ENCODE measurements at places on chromosomes 11 and 22. TPM values are rescaled to one million over a fixed set of nuclear protein-coding genes. Genes with fewer than 3 reads are reported as not detected.

The TMEM138 gene
- 48.6 TPM for total RNA-seq

The APOA5 gene
- total RNA-seq, result not detected

The TBX10 gene
- total RNA-seq, result not detected

The MRGPRE gene
- total RNA-seq, result not detected

The BMAL1 gene
- 104 TPM for total RNA-seq

The CAVIN3 gene
- total RNA-seq, result 0.79 TPM

The NLRP14 gene
- not detected for total RNA-seq

The OR51E1 gene
- total RNA-seq, result not detected

The KRTAP5-4 gene
- total RNA-seq, result not detected

The OR5B21 gene
- not detected for total RNA-seq

The APOL5 gene
- total RNA-seq, result not detected

The FGF3 gene
- total RNA-seq, result not detected

The OR52N4 gene
- total RNA-seq, result 1.6 TPM

DNA sequence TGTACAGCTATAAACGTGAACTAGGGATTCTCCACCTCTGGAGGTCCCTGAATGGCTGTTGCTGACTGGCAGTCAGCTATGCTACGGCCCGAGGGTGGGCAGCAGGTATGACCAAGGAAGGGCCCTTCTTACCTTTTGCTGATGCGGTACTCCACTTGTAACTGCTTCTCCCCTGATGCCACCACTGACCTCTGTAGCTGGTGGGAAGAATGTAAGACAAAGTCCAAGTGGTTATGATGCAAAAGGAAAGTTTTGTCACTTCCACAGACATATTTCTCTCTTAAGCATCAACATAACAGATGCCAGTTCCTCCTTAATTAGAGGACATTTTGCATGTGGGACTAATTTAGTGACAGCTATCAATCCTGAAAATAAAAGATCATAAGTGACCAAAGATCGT lies 32.2 kb downstream of the P4HA3 start:
- DNase-seq, result no peak

DNA sequence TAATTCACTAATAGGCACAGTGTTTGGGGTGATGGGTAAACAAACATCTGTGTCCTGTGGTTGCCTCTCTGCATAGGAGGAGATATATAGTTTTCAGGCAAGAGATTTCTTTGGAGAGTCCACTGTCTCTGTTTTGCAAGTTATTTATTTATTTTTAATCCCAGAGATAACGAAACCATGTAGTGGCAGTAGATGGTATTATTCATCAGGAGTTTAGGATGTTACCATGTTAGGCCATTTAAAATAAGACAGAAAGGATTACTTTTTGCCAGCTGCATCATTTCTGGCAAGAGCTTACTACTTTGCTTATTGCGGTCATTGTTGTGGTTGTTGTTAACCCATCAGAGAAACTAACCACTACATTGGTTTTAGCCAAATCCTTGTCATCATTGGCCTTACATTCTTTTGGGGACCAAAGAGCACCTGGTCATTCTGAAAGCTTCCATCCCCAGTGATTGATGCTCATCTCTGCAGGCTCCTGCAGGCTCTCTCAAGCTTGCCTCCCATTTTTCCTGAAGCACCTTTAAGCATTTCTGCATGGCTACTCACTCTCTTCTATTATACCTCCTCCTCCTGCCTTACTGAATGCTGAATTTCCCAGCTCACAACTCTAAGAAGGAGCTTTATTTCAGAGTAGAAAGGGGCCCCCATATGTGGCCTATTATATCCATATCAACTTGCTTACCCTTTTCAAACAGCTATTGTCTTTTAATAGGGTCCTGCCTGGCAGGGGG lies 84.4 kb downstream of the CSTPP1 start:
- DNase-seq, result no peak

GRCh38 chr22:38489561-38490145 lies 16.5 kb downstream of the DDX17 start:
- no peak for DNase-seq

GRCh38 chr11:44066732-44067141 lies 667 bp downstream of the ACCS start:
- peak; percentile 9 for DNase-seq

DNA sequence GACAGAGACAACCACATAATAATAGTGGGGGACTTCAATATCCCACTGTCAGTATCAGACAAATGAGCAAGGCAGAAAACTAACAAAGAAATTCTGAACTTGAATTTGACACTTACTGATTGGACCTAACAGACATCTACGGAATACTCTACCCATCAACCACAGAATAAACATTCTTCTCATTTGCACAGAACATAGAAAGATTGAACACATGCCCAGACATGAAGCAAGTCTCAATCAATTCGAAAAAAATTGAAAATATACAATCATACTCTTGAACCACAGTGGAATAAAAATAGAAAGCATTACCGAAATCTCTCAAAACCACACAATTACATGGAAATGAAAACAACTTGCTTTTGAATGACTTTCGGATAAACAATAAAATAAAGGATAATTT lies 17.9 kb downstream of the RAB38 start:
- DNase-seq, result no peak

- no peak for DNase-seq
These were observed 5.3 kb downstream of the SLC7A4 start for GRCh38 chr22:21026783-21027692.

DNA sequence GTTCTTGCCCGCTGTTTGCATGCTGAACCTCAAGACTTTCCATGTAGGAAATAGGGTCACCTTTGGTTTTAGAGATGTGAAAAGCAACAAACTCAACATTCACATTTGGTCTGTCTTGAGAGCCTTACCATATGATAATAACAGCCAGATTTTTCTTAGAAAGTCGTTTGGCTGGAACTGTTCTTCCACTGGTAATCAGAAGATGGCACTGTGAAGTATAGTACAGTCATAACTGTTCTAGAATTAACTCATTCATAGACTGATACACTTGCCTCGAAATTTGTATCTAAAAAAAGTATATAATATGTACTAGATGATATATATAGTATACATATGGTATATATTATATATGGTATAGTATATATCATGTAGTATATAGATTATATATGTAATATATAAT lies 12.3 kb downstream of the LUZP2 start:
- DNase-seq, result no peak

GRCh38 chr11:131138731-131139130 lies 222.5 kb upstream of the SNX19 start:
- no peak for DNase-seq

DNA sequence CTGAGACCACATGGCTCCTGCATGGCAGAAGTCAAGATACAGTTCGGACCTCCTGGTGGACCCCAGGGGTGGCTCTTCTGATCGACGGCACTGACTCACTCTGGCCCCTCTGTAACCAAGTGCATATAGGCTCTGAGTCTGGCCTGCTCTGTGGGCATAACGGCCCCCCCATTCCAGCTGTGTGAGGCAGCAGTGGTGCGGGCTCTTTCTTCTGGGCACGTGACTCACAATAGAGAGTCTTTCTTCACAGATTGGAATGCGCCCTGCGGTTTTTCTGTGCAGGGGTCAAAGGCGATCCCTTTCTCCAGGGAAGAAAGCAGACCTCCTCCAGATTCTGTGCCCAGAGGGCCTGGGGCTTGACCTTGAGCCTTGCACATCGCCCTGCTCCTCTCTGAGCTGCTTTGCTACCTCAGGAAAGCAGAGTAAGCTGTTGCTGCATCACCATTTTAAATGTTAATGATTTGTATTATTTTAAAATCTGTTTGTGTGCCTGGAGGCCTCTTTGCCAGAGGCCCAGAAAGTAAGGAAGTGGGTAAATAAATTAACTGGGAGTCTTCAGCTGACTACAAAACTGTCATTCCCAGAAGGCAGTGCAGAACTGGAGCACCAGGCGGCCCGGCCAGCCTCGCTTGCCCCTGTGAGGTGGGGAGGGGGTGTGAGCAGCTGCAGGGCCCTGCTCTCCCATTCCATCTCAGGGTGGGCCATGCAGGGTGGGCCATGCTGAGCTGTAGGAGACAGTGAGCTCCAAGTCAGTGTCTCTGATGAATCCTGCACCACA lies 199.0 kb downstream of the GRIK4 start:
- DNase-seq, result no peak

DNA sequence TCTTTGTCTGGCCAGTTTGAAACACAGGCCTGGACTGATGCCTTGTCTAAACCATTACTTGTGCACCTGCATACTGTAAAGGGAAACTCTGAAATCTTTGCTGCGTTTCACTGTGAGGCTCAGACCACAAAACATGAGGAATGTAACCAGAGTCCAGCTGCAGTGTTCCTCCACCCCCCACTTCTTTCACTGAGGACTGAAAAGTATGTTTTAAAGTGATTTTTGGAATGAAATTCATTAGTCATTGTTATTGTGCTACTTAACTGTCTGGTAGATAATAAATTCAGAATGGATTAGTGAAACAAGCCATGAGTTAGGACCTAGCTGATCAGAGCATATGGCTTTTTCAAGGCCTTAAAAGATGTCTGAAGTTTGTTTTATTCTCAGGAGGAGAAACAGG lies 181.2 kb downstream of the WNT11 start:
- DNase-seq, result no peak

DNA sequence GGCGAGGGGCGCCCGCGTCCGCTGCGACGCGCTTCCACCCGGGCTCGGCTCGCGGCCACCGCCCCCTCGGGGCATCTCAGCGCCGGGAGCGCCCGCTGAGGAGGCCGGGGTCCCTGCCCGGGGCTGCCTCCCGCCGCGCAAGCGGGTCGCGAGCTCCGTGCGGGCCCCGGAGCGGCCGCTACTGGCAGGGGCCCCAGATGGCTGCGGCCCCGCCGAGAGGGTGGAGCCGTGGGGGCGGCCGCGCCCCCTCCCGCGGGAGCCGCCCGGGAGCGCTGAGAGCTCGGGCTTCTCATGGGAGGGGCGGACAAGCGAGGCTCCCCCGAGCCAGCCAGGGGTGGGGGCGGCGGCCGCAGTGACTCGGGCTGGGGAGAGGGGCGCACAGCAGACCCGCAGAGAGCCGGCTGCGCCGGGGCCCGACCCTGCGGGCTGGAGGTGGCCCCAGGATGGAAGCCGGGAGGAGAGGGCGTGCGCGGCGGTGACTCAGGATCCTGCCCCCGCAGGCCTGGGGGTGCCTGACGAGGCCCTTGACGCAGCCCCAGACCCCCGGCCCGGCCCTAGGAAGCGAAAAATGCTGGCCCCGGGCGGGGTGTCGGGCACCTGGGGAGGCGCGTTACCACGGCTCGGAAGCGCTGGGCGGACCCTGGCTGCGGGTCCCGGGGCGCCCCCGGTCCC lies 603 bp upstream of the ZFTA start:
- peak; percentile 19 for DNase-seq

DNA sequence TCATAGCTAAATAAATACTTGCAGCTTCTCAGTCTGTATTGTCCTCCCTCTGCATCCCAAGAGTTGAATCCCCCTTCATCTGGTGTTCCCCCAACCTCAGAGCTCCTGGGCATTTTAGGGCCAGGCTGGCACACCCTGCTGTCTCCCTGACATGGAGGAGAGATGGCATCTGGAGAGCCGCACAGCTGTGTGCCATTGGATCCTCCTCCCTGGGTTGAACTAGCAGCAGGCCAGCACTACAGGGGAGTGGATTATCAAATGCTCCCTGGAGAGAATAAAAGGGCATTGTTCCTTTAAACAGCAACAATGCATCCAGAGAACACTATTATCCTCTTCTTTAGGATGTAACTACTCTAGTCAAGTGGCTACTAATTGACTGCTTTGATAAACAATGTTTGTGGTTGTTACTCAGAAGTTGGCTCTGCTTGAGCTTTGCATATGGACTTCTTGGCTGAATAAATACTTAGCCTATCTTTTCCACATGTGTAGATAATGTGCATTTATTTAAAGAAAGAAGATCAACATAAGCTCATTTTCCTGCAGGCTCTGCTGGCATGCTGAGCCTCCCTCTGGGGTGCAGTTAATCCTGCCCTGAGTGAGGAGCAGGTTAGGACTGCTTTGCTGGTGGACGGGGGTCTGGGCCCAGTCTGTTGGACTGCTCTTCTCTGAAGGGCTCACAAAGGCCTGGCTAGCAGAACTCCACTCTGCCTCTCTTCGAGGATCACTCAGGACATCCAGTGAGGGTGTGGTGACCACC lies 897.2 kb downstream of the TBC1D22A start:
- no peak for DNase-seq

GRCh38 chr11:128453444-128454336 lies 133.7 kb downstream of the ETS1 start:
- DNase-seq, result peak; percentile 62

DNA sequence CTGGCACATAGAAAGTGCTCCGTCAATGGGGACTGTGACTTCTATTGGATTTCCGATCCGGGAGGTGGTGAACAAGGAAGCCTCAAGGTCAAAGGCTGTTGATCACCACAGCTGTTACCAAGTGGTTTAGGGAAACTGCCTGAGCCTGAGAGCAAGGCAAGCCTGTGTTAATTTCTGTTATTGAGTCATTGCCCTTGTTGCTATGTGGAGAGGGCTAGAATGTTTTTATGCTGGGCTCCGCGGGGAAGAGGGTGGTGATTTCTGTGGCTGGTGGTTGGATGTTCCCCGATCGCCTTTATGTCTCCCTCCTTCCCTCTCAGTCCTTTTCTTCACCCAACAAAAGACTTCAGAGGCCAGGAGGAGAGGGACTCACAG lies 108.5 kb upstream of the ALX4 start:
- no peak for DNase-seq

GRCh38 chr11:70107191-70107590 lies 29.1 kb downstream of the ANO1 start:
- no peak for DNase-seq

DNA sequence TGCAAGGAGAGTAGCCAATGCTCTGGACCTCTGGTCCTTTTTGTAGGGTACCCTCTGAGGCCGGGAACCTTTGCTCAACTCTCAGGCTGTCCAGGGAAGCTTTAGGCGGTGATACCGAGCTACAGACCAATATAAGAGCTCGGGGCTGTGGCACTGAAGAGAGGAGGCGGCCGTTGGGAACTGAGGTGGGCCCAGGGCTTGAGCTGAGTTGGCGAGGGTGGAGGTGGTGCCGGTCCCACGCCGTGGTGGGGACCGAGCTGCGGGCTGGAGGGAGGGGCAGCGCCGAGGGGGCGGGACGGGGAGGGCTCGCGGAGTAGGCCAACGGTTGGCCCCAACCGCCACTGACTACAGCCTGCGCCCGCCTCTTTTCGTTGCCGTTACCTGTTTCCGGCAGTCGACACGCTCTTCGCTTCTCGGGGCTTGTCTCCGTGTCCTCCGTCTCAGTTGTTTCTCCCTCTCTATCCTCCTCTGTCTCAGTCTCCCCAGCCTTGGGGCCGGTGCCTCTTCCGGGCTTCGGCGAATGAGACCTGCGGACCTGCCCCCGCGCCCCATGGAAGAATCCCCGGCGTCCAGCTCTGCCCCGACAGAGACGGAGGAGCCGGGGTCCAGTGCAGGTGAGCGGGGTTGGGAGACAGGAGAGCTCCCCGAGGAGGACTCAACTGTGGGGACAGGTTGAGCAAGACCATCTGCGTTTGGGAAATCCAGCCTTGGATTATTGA lies at the start of gene NEU3:
TSS of gene NEU3 (plus strand) at position 393 of the 719 bp plus-strand sequence. CDS start at position 521, 128 bp downstream.
- DNase-seq, result peak; percentile 81

- no peak for DNase-seq
These were observed 117.5 kb downstream of the PKNOX2 start for GRCh38 chr11:125281831-125282595.

GRCh38 chr11:112509300-112509699 lies 248.6 kb upstream of the PLET1 start:
- DNase-seq, result no peak

DNA sequence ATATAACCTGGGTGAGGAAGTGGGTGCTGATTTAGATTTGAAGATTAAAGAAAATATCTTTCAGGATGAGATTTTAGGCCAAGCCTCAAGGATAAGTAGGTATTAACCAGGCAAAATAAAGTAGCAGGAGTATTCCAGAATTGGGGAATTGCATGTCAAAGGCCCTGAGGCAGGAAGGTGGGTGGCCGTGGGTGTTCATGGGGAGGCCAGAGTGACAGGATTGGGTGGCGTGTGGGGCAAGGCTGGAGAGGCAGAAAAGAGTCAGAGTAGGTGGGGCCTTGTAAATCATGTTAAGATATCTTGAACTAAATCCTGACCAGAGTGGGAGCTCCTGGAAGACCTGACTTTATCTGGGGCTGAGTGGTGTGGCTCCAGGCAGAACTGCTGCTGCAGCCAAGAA lies 19.7 kb upstream of the WT1 start:
- DNase-seq, result no peak
